ENCODE measurements at places on chromosomes 13 and 19. TPM values are rescaled to one million over a fixed set of nuclear protein-coding genes. Genes with fewer than 3 reads are reported as not detected.

The TTC9B gene
- polyA plus RNA-seq = not detected

GRCh38 chr13:30148171-30148754, 159.1 kb downstream of the KATNAL1 start:
- DNase-seq = no peak

GRCh38 chr13:111175935-111176334, 60.8 kb downstream of the ARHGEF7 start:
- DNase-seq = no peak

The SPRY2 gene
- 53.0 TPM for polyA plus RNA-seq

The CLEC11A gene
- 66.3 TPM for polyA plus RNA-seq

GRCh38 chr13:110017379-110017778, 231.0 kb upstream of the IRS2 start:
- no peak for DNase-seq

The FLT1 gene
- 17.7 TPM for polyA plus RNA-seq

DNA sequence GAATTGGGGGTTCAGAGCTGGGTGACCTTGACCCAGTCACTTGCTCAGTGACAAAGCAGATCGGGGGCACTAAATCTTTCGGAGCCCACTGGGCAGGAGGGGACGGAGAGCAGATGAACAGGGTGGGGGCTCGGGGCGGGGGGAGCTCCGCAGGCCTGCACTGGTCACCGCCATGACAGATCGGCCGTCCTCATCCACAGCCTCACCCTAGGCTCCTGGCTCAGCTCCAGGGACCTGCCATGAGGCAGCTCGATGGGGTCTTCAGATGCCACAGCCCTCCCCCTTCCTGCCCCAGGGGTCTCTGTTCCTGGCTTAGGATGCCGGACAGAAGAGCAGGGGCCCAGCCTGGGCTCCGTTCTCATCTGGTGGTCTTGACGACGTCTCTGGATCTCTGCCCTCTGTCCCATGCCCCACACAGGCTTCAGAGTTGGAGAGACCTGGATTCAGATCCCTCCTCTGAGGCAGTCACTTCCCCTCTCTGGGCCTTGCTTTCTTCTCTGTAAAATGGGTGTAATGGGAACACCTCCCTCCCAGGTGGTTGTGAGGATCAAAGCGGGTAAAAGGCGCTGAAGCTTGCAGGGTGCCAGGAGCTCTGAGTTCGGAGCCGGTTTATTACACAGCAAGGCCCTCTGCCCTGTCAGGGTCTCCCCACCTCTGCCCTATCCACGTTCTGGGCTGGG, 3.0 kb downstream of the KDM4B start:
- no peak for DNase-seq

GRCh38 chr19:29645911-29646310, 19.4 kb upstream of the PLEKHF1 start:
- DNase-seq = no peak

GRCh38 chr19:52007451-52007805, 583 bp downstream of the ZNF615 start:
- no peak for DNase-seq

DNA sequence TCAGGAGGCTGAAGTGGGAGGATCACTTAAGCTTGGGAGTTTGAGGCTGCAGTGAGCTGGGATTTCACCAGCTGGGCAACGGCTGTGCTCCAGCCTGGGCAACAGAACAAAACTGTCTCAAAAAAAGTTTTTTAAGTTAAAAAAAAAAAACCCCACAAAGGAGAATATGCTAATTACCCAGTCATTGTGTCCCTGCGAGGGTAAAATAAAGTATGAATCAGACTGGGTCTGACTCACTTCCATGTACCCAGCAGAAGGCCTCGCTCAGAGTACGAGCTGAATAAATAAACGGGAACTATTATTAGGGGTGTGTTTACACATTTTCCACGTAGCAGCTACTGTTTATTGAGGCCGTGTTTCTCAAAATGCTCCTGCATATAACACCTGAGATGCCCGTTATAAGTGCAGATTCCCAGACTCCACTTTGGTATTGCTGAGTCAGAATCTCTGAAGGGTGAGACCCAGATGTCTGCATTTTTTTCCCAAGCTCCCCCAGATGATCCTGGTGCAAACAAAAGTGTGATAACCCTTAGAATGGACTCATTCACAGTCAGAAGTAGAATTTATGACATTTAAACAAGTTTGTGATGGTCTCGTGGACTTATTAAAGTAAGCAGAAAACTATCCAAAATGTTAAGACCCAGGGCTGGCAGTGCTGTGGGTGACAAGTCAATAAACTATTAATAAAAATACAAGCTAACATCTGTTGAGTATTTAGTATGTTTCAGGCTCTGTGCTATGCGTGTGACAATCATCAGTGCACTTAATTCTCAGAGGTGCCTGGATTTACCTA, 28.2 kb downstream of the KCNC3 start:
- DNase-seq = no peak

The PODNL1 gene
- polyA plus RNA-seq = 1.6 TPM

DNA sequence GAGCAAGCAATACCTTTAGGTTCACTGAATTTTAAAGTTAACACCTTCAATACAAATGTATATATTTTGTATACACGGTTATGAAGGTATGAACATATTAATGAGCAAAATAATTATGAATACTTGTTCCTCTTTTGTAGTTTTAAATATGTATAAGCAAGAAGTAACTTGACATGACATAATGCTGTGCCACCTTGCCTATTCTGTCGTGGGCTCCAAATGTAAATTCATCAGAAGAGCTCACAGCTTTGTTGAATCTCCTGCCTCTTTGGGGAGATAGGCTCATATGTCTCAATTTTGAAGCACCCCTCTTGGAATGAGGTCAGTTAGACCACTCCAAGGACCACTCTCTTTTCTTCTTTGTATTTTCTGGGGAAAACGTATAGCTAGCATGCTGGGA, 59.3 kb downstream of the LRCH1 start:
- DNase-seq = no peak

The UBE2L5 gene
- 0.70 TPM for polyA plus RNA-seq

DNA sequence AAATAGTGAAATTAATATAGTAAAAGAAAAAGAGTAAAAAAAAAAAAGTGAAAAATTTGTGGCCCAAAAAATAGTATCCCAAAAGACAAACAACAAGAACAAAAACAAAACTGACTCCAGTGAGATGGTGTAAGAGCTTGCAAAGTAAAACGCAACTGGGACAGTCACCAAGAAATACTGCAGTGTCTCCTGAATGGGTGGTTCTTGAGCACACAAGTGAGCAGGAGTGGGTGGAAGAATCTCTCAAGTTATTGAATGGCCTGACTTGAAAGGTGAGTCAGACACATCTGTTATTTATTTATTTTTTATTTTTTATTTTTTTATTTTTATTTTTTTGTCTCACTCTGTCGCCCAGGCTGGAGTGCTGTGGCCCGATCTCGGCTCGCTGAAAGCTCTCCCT, 1.9 kb downstream of the ZNF493 start:
- no peak for DNase-seq

The DOCK6 gene
- 55.4 TPM for polyA plus RNA-seq

DNA sequence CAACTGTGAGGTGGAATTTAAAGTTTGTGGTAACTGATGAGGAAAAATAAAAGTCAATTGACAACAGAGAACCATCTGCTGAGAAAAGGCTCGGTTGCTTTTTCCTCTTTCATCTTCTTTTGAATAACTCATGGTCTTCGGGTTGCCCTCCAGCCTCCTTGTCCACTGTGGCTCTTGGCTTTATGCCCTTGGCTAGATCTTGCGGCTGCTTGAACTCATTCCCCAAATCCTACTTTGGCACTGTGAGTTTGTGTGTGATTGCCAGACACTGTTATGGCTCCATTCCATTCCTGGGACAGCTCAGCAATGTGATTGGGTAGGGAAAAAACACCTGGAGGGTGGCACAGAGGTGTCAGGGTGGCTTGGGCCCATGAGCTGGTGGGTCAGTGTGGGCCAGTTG, 387.4 kb downstream of the DLEU7 start:
- no peak for DNase-seq

GRCh38 chr19:33410915-33411401, 37.4 kb downstream of the CEBPG start:
- no peak for DNase-seq

DNA sequence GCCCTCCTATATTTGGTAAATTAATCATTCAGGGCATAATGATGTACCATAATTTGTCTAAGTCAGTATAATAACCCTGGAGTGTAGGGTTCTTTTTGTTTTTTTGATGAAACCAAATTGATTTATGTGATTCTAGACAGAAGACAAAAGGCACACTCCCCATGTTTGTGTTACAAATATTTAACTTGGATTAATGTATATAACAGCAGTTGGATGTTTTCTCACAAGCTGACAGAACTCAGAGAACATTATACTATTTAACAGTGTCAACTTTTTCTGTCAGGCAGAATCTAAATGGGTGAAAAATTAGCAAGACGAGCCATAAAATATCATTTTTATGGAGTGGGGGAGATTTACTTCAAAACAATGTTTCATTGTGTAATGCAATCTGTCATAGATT, 15.2 kb downstream of the CBY2 start:
- no peak for DNase-seq

GRCh38 chr19:48302600-48302959, 22.8 kb upstream of the EMP3 start:
- DNase-seq = no peak

The NHLRC3 gene
- 66.9 TPM for polyA plus RNA-seq

GRCh38 chr19:7435586-7435985, 53.2 kb downstream of the PEX11G start:
- DNase-seq = no peak

The CACNG8 gene
- polyA plus RNA-seq = 0.10 TPM

- DNase-seq = peak; percentile 95
These were observed 2.7 kb downstream of the TPM4 start for GRCh38 chr19:16078759-16079707.

- DNase-seq = no peak
These were observed 79.9 kb upstream of the RAP2A start for GRCh38 chr13:97353927-97354675.

The ELANE gene
- polyA plus RNA-seq = 0.49 TPM

The CEACAM5 gene
- 0.16 TPM for polyA plus RNA-seq

DNA sequence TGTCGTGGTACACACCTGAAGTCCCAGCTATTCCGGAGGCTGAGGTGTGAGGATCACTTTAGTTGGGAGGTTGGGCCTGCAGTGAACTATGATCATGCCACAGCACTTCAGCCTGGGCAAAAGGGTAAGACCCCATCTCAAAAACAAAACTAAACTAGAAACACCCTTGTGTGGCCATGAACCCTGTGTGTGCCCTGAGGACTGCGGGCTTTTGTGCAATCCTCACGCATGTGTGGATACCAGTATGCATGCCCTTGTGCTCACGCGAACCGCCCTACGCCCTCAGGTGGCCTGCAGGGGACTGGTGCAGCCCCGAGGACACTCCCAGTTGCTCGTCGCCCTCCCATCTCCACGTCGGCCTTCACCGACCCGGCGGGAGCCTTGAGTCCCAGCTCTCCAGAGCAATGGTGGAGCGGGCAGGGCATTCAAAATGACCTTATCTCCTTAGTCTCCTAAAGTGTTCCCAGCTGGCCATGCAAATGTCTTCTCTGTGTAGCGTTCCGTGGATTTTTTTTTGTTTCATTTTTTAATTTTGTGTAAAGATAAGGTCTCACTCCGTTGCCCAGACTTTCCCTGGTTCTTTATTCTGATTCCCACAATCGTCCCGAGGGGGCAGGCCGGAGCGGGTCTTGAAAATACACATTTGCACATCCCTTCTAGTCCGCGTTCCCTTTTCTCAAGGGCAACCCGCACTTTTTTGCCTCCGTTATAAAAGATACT, 868 bp upstream of the EGLN2 start:
- DNase-seq = no peak

DNA sequence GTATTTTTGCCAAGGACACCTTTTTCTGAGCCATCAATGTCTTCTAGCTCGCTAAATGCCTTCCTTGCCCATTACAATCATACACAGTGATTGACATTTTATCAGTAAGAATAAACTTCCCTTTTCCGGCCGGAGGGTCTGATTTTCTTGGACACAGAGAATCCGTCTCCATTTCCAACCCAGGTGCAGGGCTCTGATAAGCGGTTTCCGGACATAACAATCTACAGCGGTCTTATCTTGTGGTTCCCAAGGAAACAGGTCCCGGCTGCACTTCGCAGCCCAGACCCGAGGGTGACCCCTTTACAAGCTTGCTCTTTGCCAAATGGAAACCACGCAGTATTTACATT, 5.1 kb upstream of the ZNF77 start:
- no peak for DNase-seq

The ZNF567 gene
- polyA plus RNA-seq = 12.7 TPM

All from right lung (tissue), 10 donors.